ENCODE measurements at places on chromosomes 12 and 14. TPM values are rescaled to one million over a fixed set of nuclear protein-coding genes. Genes with fewer than 3 reads are reported as not detected.

Gene ADCY4
- total RNA-seq: 25.8 TPM

Gene TTC7B
- total RNA-seq: 62.9 TPM

Gene TAMALIN
- total RNA-seq: 18.0 TPM

DNA sequence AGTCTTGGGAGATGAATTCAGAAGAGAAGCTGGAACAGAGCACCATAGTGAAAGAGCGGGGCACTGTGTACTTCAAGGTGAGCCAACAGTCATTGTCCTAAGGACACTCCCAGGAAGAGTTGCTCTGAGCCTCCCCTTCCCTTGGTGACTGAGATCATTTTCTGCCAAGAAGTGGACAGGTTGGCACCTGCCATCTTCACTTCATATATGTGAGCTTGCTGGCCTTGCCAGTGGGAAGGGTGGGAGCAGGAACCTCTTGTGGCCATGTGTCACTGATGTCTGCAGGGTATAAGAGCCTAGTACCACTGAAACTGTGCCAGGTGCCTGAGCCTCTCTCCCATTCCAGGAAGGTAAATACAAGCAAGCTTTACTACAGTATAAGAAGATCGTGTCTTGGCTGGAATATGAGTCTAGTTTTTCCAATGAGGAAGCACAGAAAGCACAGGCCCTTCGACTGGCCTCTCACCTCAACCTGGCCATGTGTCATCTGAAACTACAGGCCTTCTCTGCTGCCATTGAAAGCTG lies 5.3 kb downstream of the FKBP4 start:
- ATAC-seq: no peak

DNA sequence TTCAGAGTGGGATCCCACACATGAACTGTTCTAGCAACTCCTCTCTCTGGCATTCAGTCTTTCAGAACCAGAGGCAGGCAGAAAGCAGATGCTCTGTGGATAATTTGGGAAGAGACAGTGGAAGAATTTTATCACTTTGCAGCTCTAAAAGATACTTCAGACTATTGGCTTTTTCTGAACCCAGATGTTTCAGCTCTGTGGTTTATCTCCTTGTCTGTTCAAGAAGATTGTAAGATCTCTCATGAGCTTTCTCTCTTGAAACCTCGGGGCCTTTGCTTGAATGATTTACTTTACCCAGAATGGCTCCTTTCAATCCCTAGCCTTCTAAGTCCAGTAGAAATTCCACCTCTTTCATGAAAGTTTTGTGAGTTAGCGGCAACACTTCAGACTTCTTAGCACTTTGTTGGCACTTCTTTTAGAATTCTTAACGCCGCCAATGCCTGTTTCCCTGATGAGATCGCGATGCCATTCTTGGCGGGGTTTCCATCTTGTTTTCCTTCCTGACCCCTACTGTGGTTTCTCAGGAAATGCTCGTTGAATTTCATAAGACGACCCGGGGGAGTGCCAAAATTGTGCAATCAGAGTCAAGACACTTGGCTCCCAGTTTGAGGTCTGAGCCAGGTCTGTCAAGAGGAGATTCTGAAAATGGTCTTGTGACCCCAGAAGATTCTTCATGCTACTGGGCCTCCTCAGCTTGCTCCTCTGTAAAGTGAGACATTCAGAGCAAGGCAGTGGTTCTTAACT lies 107.0 kb upstream of the PRICKLE1 start:
- peak; percentile 77 for ATAC-seq

DNA sequence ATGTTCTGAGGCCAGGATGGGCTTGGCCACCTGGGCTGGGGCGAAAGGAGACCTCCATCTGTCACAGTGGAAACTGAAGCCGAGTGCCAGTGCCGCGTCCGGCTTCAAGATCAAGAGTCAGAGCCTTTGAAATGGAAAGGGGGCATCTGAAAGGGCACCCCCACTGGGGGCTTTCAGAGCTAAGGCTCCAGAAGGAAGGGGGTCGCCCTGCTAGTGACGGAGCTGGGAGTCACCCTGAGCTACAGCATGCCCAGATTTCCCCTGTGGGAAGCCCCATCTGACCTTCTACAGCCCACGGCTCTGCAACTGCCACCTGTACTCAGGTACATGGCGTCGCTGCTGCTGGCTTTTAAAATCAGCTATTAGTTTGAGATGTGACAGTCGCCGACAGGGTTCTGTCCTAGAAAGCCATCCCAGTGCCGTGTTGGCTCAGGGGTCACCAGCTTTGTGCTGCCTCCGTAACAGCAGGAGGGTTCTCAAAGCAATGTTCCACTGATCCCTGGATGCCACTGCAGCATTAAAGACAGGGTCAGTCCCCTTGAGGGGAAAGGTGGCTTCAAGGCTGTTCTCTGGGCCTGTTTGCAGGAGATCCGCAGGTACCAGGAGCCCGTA lies 31.5 kb downstream of the CCNK start:
- no peak for ATAC-seq

GRCh38 chr14:44700184-44700583 lies 193.1 kb upstream of the FSCB start:
- no peak for ATAC-seq

DNA sequence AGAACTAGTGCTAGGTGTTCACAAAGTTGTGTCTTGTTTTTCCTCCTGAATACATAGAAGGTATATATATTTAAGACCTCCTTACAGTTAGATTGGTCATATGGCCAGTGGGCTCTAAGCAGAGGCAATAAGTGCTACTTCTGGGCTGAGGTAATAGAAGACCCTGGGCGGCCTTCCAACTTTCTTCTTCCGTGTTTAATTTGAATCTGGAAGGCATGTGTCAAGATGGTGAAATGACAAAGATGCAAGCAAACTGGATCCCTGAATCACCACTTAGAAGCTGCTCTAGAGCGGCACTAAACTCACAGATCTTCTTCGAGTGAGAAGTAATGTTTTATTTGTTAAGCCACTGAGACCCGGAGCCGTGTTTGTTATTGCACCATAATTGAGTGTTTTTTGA lies 201.0 kb upstream of the GZMB start:
- ATAC-seq: no peak

GRCh38 chr14:91112194-91112593 lies 1.7 kb upstream of the DGLUCY start:
- no peak for ATAC-seq

GRCh38 chr14:71583194-71583593 lies 349.0 kb upstream of the RGS6 start:
- no peak for ATAC-seq

GRCh38 chr12:115934877-115935276 lies 342.6 kb downstream of the MED13L start:
- no peak for ATAC-seq
